IMR-90 (cell line): ENCODE measurements at places on chromosomes 11 and 22. TPM values are rescaled to one million over a fixed set of nuclear protein-coding genes. Genes with fewer than 3 reads are reported as not detected.

GRCh38 chr11:67584881-67585873, 1.6 kb downstream of the GSTP1 start:
- no peak for DNase-seq

GRCh38 chr11:87545858-87546257, 508.1 kb downstream of the TMEM135 start:
- DNase-seq = no peak

GRCh38 chr11:7587712-7588111, 73.9 kb downstream of the PPFIBP2 start:
- DNase-seq = no peak

- no peak for DNase-seq
Measured at GRCh38 chr11:126768702-126769101, 231.9 kb downstream of the KIRREL3 start.

DNA sequence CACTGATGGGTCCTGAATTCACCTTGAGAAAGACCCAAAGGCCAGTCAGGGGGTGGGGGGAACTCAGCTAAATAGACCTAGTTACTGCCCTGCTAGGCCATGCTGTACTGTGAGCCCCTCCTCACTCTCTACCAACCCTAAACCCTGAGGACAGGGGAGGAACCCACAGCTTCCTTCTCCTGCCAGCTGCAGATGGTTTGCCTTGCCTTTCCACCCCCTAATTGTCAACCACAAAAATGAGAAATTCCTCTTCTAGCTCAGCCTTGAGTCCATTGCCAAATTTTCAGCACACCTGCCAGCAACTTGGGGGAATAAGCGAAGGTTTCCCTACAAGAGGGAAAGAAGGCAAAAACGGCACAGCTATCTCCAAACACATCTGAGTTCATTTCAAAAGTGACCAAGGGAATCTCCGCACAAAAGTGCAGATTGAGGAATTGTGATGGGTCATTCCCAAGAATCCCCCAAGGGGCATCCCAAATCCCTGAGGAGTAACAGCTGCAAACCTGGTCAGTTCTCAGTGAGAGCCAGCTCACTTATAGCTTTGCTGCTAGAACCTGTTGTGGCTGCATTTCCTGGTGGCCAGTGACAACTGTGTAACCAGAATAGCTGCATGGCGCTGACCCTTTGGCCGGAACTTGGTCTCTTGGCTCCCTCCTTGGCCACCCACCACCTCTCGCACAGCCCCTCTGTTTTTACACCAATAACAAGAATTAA, 2.4 kb upstream of the TTC36 start:
- no peak for DNase-seq

DNA sequence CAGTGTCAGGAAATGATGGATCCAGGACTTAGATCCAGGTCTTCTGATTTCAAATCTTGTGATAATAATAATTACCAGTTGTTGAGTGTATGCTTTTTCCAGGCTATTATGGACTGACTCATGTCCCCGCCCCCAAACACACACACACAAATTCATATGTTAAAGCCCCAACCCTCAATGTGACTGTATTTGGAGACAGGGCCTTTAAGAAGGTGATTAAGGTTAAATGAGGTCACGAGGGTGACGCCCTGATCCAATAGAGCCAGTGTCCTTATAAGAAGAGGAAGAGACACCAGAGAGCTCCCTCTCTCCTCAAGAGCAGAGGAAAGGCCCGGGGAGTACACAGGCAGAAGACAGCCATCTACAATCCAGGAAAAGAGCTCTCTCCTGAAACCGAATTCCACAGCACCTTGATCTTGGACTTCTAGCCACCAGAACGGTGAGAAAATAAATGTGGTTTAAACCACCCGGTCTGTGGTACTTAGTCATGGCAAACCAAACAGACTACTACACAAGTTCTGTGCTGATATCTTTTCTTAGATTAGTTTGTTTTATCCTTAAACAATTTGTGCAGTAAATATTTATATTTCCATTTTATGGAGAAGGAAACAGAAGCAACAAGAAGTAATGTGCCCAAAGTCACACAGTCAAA, 8.2 kb downstream of the TMPRSS5 start:
- DNase-seq = no peak

DNA sequence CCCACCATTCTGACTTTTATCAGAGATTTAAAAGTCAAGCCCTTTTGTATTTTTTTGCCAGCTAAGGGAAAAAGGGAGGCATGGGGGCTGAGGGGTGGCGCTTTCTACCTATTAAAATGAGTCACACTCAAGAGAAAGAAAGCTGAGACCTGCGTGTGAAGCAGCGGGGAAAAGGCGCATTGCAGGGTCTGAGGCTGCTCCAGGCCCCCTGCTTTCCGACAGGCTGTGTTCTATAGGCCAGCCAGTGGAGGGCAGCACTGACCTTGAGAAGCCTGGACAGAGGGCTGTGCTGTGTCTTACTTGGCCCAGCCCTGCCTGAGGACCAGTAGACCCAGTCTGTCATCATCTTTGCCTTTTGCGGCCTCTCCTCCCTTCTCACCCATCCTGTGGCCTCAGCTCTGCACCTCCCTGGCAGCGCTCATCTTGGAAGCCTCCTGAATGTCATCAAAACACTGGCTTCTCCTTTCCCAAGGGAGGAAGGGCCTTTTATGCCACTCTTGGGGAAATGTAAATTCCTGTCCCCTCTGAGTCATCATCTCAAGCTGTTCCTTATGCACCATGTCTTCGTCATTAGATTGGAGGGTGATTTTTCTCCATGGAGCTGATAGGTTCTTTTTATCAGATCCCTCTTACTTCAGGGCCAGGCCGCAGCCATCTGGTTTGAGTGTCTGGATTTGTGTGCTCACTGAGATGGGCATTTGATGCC, 12.6 kb upstream of the MAPK8IP1 start:
- peak; percentile 95 for DNase-seq

The GDPD4 gene
- polyA plus RNA-seq = not detected in 2 replicates

DNA sequence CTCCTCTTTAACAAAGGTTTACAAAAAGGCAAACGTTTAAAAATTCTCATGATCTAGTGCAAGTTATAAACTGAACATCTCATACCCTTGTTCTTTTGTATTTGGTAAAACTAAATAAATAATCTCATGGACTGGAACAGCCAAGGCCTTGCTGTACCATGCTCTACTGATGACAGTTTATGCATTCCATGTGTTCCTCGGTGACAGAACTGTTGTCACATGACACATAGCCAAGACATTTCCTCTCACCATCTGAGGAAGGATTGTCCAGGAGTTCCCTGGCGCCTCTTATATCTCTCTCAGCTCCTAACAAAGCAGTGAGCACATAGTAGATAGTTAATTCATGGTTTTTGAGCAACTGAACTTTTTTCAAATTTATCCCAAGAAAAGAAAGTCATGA, 12.6 kb downstream of the CCDC83 start:
- DNase-seq = peak; percentile 57

DNA sequence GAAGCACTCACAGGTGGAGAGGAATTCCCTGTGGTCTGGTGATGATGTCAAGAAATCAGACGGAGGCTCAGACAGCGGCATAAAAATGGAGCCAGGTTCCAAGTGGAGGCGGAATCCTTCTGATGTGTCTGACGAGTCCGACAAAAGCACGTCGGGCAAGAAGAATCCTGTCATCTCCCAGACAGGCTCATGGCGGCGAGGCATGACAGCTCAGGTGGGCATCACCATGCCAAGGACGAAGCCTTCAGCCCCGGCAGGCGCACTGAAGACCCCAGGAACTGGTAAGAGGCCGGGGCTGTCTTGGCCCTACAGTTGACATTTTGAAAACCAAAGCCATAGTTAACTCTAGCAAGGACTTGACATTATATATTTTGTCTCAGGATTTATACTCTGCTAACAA, 116.3 kb downstream of the DBX1 start:
- DNase-seq = no peak

DNA sequence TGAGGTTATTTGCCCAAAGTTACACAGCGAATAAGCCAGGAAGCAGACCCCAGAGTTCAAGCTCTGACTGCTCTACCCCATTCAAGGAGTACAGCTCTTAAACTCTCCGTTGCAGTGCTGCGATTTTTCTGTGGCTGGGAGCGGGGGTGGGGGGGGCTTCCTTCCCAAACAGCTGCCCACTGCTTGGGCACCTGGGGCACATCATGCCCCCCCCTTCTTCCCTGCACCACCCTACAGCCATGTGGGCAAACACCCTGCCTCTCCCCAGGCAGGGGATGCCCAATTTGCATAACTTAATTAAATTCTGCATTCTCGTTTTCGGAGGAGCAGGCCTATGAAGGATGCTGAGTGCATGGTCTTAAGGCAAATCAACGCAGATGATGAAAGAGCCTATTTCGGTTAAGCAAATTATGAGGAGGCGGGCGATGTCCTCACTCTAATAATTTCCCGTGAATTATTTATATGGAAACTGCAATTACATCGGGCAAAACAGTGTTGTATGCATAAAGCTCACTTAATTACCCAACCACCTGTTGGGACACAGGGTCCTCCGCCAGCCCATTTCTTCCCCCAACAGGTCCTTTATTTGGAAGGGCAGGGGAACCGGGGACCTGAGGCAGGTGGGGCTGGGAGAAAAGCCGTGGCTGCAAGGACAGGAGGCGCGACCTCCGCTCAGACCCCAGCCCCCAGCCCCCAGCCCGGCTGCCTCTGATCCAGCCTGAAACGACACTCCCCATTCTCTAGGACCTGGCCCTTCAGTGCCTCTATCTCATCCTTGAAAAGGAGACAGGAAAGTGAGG, 610.5 kb downstream of the BUD13 start:
- no peak for DNase-seq

GRCh38 chr11:130785380-130786116, 130.7 kb downstream of the SNX19 start:
- DNase-seq = peak; percentile 77

GRCh38 chr22:40237788-40238424, 60.2 kb downstream of the TNRC6B start:
- no peak for DNase-seq

The ADAMTS8 gene
- 0.39 and 0.60 TPM in 2 replicates for polyA plus RNA-seq

DNA sequence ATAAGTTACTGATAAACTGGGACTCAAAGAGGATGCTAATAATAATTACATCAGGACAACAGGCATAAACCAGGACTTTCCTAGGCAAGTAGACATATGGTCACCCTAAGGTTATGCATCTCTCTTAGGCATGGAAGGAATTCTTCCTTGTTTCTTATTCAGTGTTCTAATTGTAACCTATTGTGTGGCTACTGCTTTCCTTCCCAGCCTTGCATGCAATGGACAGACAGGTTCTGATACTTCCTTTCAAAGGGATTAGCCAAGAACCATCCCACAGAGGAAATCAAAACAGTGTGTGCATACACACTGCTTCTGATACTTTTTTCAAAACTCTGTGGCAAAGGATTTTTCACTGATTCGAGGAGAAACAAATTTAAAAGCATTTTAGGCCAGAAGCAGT, 48.3 kb downstream of the RRAS2 start:
- peak; percentile 49 for DNase-seq

DNA sequence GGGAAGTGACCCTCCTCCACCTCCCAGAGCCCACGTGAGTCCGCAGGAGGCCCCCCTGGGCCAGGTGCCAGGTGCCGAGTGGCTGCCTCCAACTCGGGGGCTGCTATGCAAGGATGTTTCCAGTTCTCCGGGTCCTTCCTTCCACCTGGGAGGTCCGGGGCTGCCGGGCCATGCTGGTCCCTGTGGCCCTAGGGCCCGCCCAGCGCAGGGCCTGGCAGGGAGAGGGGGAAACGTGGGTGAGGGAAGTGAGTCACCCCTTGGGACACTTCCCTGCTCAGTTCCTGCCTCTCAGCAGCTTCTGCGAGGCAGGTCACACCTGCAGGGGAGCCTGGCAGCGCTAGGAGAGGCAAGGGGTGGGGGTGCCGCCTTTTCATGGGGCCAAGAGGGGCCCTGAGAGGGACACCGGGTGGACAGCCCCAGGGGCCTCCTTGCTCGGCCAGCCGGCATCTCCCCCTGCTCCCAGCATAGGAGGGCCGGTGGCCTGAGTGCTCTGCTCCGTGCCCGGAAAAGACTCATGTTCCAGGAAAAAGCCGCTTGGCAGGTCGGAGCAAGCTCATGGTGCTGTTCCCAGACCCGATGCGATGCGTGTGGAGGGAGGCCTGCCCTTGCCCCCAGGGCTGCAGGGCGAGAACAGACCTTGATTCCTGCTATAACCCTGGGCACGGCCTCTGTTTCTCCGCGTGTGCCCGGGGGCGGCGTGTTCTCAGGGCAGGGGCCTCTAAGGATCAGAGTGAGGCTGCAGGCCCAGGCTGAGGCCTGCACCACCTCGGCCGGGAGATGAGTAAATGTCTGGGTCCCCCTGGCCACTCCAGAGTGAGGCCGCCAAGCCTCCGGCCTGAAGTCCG, 30.3 kb upstream of the WNT7B start:
- peak; percentile 72 for DNase-seq

GRCh38 chr11:94151903-94152677, 23.4 kb downstream of the PANX1 start:
- DNase-seq = peak; percentile 91

The MCAT gene
- polyA plus RNA-seq = 19.7 and 21.2 TPM in 2 replicates

The YPEL4 gene
- 0.57 and 0.79 TPM in 2 replicates for polyA plus RNA-seq

GRCh38 chr11:26706181-26706580, 15.7 kb downstream of the SLC5A12 start:
- DNase-seq = no peak

GRCh38 chr11:121829159-121829643, 286.8 kb downstream of the BLID start:
- DNase-seq = peak; percentile 100

- DNase-seq = no peak
Measured at GRCh38 chr11:22082178-22082577, 110.7 kb upstream of the ANO5 start.

The KRTAP5-1 gene
- polyA plus RNA-seq = not detected in 2 replicates

The LIF gene
- 203 and 214 TPM in 2 replicates for polyA plus RNA-seq

The PPFIA1 gene
- polyA plus RNA-seq = 37.2 and 46.4 TPM in 2 replicates

DNA sequence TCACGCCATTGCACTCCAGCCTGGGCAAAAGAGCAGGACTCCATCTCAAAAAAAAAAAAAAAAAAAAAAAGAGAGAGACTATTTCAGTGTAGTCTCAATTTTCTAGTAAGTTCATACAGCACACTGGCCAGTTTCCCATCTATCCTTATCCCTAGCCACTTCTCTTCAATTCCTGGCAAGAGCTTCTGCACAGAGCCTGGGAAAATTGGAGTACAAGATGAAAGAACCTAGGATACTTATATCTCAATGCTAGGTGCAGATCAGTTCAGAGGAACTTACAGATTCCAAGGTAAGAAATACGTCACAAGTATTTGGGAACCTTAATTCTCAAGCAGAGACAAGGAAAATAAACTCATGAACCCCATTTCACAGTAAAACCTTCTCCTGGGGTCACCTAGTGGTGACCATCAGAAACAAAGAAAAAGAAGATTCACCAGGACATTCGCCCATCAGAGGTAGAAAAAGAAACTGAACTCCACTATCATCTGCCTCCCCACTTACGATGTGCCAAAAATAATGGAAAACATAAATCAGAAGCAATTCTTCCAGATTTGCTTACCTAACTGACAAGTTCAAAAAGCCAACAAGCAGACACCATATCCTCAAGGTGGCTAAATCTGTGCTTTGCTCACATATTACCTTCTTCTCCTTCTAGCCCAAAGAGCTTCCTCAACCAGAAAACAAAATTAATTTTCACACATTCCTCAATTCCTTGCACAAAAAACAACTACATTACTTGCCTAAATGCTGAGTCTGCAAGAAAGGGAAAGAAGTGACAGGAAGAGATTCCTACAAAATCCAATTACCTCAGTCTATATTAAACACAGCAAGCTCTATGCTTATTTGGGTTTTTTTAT, 4.9 kb downstream of the DENND5A start:
- no peak for DNase-seq
